ENCODE measurements at places on chromosomes 1 and 21. TPM values are rescaled to one million over a fixed set of nuclear protein-coding genes. Genes with fewer than 3 reads are reported as not detected.

DNA sequence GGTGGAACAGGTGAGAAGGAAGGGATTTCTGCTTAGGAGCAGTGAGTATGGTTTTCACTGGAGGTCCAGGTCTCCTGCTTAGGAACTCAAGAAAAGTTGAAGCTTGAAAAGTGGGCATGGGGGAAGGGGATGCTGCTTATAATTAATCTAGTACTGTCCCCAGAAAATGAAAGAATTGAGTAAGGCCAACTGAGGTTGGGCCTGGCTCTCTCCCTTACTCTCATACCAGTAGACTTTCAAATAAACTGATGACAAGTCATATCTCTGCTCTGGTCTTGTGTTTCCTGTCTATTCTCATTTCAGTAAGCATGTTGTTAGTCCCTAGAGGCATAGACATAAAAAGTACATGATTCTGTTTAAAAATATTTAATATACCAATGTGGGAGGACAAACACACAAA lies 26.4 kb downstream of the CD48 start:
- no peak for DNase-seq

DNA sequence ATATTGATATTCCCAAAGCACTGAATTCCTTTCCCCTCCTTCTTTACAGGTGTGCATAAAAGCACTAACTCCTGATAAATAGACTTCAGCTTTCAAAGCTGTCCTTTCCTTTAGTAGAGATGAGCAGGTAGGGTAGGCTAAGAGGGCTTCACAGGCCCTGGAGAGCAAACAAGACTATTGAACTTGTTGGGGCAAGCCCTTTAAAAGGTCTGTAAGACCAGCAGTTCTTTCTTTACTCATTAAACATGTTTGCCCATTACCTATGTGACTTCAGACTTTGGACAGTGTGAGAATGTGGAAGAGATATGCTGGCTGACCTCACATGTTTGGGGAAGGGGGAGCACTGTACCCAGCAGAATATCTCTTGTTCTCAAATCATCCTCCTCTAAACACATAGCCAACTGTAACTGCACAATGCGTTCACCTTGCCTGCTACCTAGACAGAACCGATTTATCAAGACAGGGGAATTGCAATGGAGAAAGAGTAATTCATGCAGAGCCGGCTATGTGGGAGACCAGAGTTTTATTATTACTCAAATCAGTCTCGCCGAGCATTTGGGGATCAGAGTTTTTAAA lies 27.1 kb upstream of the HAO2 start:
- no peak for DNase-seq

DNA sequence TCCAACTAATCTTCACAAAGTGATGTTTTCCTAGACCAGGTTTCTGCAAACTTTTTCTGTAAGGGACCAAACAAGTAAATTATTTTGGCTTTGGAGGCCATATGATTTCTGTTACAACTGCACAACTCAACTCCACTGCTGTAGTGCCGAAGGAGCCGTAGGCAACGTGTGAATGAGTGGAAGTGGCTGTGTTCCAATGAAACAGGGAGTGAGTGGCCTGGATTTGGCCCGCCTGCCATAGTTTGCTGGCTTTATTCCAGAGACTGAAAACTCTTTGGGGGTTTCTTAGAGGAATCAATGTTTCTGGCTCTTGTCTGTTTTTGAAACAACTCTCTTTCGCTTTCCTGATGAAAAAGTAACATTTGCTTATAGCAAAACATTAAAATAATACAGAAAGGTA lies 12.6 kb upstream of the ACTL8 start:
- DNase-seq = no peak

DNA sequence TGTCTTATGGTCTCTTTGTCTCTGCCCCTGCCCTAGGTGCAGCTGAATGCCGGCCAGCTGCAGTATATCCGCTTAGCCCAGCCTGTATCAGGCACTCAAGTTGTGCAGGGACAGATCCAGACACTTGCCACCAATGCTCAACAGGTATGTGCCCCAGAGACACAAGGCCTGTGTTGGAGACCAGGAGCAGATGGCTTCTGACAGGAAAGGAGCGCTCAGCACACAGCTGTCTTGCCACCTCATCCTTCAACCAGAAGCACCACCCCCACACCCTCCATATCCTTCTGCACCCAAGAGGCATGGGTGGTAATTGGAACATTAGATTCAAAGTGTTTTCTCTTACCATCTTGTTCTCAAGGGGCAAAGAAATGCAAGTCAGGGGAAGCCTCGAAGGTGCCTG lies 17.0 kb upstream of the KCNQ4 start:
- no peak for DNase-seq

DNA sequence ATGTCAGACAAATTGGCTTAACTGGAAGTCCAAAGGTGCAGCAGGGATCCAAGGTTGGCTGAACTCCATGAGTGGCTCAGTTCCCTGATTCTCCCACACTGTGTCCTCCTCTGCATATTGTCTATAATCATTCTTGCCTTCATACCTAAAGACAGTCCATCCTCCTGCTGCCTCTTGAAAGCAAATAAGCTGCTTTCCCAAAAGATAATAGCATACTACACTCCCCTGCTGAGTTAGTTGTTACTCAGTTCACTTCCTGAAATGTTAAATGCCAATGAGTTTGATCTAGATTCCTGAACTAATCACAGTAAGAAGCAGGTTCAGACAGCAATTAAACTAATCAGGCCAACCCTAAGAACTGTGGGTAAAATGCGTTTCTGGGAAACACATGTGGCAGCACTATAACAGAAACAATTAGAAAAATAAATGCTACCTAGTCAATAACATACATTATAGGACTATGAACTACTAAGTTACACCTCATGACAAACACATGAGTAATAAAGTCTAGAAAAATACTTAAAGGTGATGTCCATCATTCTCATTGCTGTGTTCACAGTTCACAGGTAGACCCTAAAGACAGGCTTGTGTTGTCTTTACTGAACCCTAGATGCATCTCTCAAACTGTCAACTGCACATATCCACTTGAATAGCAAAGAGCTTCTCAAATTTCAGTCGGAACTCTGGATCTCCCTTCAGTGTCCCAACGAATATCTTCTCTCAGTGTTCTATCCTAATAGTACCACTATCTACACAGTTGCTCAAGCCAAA lies 50.8 kb upstream of the BOLA1 start:
- DNase-seq = peak; percentile 36

- no peak for DNase-seq
These were observed 1037.4 kb upstream of the TMPRSS15 start for GRCh38 chr21:19440792-19441655.

GRCh38 chr21:45774291-45774690 lies 130.8 kb downstream of the PCBP3 start:
- no peak for DNase-seq

DNA sequence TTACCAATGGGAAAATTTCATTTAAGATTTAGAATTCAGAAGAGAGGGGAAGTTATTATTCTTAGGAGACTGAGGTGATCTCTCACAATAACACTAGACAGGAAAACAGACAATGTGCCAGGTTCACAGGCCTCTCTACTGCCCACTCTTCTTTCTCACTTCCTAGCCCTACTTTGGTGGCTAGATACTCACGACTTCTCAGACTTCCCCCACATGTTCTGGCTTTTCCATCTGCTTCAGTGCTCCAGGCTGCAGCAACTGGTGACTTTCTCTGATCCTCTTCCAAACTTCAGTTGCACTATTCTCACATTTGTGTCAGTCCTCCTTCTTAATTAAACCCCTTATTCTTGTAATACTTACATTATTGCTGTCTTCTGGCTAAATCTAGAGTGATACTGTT lies 208.7 kb upstream of the KCTD3 start:
- DNase-seq = no peak

DNA sequence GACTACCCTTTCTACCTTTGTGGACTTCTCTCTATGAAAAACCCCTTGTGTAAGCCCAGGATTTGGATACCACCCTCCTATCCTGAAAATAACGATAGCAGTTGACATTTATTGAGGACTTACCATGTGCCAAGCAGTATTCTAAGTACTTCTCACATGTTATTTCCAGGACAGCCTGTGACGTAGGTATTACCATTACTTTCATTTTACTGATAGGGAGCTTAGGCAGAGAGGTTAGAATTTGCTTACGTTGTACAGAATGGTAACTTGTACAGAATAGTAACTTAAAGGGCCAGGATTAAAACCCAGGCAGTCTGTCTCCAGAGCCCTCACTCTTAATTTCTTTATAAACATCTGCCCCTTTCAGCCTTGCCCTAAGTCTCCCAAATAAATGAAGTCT lies 138.3 kb downstream of the NTMT2 start:
- no peak for DNase-seq

- DNase-seq = peak; percentile 53
These were observed 32.9 kb upstream of the COL6A1 start for GRCh38 chr21:45948576-45949141.

GRCh38 chr1:30756545-30757351 lies 826 bp downstream of the LAPTM5 start:
- peak; percentile 82 for DNase-seq

DNA sequence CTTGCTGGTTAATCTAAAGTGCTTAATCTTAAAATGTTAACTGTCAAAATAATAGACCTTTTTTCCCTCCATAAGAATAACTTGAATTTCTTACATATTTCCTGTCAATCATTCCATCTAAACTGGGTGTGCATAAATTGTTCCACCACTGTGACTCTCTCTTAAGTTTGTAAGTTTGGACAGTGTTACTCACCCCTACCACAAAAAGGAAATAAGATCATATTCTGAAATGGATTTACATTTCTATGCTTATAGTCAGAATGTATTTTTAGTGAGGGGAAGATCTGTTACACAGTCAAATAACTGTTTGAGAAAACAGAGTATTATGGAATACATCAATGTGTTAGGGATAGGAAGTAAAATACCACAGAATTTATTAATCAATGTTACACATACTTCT lies 109.6 kb upstream of the DPYD start:
- DNase-seq = peak; percentile 61

- no peak for DNase-seq
These were observed 26.1 kb downstream of the SYF2 start for GRCh38 chr1:25206201-25206600.

GRCh38 chr1:201214886-201215285 lies 24.3 kb downstream of the IGFN1 start:
- no peak for DNase-seq

- no peak for DNase-seq
These were observed 1.5 kb downstream of the FPGT start for GRCh38 chr1:74199504-74199903.

DNA sequence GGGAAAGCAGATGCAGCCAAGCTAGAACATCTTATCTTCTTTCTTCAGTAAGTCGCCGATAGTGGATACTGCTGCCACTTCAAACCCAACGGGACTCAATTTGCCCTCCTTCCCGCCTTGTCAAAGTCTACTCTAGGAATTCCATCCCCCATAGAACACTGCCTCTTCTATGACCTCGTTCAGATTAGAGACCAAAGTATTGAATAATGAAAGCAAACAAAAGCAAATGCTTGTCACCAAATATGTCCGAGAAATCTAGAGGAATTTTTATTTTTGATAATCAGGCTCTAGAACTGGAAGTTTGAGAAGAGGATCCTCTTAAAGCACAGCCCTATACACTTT lies 853 bp upstream of the RRAGC start:
- DNase-seq = peak; percentile 2

DNA sequence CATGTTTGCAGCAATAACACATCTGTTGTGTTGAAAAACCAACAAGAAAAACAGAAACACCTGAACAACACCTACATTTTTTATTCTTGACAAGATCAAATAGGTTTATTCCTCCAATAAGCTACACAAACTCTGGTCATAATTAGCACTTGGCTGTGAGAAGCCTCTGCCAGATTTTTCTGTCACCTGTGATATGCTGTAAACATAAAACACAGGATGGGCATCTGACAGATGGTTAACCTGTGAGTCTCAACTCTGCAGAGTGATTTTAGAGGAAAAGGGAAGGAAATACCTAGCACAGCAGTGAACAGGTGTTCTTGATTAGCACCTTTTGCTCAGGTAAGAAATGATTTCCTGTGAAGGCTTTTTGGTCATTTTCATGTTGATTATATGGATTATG lies 175.4 kb upstream of the COA6 start:
- no peak for DNase-seq

- no peak for DNase-seq
These were observed 67.0 kb downstream of the INTS7 start for GRCh38 chr1:211968200-211968834.

Gene EPHA10
- not detected for total RNA-seq

Gene HORMAD1
- total RNA-seq = not detected

Gene STK40
- 13.8 TPM for total RNA-seq

Gene TSSK3
- total RNA-seq = 0.24 TPM

Gene SNX7
- 72.5 TPM for total RNA-seq

Gene NECTIN4
- total RNA-seq = 2.2 TPM

Gene LORICRIN
- not detected for total RNA-seq

Gene IGFN1
- 20.7 TPM for total RNA-seq
